CD4-positive, alpha-beta T cell treated with Interleukin-15 for 4 hours (primary cell): ENCODE measurements at places on chromosomes 3 and 15.

GRCh38 chr3:15959434-15959811 lies 161.6 kb upstream of the ANKRD28 start:
- no peak for DNase-seq

DNA sequence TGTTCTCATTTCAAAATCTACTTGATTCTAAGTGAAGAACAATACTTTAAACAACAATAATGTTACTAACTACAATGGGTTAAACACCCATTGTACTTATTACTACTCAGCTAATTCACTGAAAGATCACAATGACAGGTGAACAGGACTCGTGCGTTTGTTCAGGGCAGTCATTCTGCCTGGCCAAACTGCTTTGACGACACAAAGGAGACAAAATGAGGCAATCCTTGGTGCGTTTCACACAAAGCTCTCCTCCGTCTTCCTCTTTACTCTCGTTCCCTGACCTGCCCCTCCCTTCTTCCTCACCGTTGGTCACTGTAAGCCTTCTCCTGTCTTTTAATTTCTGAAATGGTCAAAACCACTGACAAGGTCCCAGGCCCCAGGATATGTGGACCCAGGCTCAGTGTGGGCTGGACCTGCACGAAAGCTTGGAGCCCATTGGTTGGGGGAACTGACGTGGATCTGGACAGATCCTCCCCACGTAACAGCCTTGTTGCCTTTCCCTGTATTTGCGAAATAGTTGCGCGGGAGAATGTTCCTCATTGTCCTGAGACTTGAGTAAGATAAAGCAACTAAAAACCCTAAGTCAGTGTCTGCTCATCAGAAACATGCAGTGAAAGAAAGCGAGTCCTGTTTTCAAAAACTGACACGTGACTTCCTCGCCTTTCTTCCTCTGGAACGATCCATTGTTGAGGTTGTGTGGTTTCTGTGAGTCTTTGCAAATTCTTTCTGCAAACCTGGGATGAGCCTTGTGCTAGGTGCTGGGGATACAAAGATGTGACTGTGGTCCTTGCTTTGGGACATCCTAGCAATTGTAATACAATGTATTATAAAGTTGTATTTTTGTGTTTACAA lies 147.1 kb upstream of the RGMA start:
- DNase-seq = no peak

DNA sequence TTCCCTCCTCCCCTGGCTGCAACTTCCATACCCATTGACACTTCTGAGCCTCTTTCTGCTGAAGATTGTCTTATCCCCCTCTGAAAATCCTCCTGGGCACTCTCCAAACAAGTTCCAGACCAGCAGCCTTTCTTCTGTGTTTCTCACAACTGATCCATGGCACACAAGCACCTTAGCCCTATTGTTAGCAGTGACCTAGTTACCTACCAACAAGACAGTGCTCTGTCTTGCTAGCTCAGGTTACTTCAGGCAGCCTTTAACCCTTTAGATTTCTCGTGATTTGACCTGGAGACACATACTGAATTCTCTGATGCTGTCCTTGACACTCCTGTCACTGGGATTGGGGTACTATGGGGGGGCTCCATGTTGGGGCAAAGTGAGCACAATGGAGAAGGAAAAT lies 82.1 kb downstream of the GTF2E1 start:
- DNase-seq = no peak

DNA sequence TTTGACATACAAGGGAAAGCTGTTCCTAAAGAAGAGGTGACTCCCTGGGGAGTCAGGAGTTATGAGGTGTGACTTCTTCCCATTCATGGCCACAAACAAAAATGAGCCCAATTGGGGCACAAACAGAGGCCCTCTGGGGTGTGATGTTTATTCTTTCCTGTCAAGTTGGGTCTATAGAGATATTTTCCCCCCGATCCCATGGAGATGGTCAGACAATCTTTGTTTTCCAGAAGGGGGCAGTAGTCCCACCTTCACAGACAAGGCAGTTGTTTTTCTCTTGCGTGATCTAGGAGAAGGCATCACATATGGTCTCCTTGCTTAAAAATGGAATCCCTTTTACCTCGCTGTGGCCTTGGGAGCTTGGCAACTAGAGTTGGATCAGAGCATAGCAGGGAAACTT lies 110.3 kb downstream of the MFSD1 start:
- DNase-seq = no peak

DNA sequence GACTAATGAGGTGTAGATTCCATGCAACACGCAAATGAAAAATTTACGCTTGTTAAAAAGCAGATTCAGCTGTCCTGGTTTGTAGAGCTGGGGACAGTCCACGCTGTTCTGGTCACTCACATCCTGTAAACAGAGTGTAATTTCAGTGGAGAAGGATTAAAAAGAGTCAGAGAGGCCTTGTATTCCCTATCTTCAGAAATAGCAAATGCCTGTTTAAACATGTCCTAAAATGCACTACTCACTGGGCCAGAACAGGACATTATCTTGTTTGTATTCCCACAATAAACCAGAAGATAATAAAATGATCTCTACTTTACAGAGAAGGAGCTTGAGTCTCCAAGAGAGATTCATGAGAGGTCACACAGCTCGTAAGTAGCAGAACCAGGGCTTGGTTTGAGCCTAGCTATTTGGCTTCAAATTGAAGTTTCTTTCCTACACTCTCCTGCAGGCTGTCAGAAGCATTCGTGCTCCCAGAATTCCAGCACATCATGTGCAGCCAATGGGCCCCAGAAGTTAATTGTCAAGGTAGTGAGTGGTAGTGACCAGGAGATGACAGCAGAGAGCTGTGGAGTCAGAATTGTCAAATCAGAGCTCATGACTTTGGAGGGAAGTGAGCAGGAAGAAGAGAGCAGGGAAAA lies 242.5 kb downstream of the ATP8B4 start:
- no peak for DNase-seq

DNA sequence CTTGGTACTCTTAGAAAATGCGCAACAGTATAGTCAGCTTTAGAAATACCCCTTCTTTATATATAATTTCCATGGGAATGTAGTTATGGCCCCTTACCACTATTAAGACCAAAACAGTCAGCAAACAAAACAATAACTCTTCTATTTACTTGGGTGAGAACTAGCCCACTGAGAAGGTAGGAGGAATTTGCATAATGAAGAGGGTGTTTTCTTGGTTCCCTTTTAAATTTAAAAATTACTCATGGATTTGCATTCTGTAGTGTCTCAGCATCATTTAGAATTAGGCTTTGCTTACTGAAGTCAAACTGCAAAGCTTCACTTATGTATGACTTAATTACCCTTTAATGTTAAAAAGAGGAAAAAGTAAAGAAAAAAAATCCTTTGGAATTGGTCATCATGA lies 350.8 kb downstream of the PTPRG start:
- DNase-seq = no peak

DNA sequence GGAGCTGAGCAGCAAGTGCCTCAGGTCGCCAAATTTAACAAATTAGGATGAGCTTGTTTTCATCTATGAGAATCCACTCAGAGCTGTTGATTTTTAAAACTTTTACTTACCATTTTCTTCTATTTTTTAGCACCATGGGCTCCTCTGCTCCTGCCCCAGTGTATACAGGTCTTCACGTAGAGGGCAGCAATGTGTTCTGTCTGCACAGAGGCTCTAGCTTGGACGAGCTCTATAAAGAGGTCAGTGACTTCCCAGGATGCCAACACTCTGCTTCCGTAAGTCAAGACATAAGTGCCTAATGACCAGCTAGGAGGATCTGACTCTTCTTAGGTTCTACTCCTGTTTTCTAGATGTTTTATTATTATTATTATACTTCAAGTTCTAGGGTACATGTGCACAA lies 41.2 kb upstream of the CNOT10 start:
- DNase-seq = no peak

DNA sequence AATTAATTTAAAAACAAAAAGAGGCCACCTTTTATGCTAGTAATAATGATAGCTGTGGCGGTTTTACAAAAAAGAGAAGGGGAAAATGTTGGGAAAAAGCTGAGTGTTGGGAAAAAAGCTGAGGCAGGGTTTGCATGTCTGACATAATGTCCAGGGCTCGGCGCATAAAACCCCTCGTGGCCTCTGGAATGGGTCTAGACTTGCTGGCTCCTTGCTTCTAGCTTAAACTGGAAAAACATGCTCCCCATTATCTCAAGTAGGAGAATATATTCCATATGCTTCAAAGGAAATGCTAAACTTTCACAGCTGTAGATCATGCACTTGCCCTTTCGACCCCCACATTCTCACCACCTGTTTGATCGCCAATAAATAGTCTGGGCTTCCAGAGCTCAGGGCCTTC lies 53.0 kb downstream of the CYP19A1 start:
- DNase-seq = no peak

DNA sequence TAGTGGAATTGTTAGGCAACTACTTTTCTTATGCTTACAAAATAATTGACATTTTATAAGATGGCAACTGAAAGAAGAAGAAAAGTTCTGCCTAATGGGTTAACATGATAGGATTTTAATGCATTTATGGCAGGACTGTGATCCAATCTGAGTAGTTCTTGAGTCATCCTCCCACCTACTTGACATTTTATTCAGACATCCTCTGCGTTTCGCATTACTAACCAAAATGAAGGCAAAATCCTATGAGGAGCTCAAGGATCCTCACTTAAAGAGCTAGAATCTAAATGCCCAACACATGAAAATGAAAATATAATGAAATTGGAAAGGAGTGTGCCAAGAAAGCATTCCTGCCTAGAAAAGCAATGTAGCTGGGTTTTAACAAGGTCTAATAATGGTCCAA lies 581.1 kb upstream of the SEMA6D start:
- DNase-seq = no peak

DNA sequence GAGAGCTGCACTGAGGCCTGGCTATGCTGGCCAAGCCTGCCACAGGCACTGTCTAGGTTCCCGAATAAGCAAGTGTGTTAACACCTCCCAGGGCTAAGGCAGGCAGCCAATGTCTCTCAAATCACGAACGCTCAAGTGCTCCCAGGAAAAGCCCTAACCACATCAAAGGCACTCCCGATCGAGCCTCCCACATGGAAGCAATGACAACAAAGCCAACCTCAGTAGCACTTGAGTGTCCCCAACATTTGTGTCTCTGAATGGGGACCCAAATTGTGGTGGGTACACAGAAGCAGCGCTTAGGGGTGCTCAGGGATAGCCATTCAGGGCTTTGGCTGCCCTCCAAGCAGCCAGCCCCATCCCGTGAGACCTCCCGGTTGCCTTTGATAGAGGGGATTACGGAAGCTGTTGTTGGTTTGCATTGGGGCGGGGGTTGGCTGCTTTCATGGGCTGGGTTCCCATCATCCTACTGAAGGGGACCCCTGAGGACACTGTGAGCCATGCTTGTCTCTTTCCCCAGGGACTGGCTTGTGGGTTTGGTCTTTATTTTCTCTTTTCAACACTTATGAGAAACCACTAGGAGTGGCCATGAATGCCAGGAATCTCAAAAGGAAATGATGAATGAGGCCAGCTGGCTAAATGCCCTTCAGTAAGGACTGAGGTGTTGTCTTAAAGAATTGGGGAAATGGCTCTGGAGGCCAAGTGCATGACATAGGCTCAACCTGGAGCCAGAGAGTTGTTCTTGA lies 234.1 kb upstream of the FEZF2 start:
- no peak for DNase-seq

GRCh38 chr15:95669146-95669922 lies 661.2 kb upstream of the NR2F2 start:
- no peak for DNase-seq

- no peak for DNase-seq
Observed at GRCh38 chr3:64494526-64494925, 193.3 kb downstream of the ADAMTS9 start.

- no peak for DNase-seq
Observed at GRCh38 chr3:190989218-190989617, 126.7 kb upstream of the GMNC start.

- no peak for DNase-seq
Observed at GRCh38 chr15:50144341-50145120, 25.5 kb upstream of the ATP8B4 start.

- DNase-seq = no peak
Observed at GRCh38 chr15:39188930-39189329, 391.9 kb upstream of the THBS1 start.

- DNase-seq = no peak
Observed at GRCh38 chr3:4829031-4829394, 150.2 kb upstream of the BHLHE40 start.

DNA sequence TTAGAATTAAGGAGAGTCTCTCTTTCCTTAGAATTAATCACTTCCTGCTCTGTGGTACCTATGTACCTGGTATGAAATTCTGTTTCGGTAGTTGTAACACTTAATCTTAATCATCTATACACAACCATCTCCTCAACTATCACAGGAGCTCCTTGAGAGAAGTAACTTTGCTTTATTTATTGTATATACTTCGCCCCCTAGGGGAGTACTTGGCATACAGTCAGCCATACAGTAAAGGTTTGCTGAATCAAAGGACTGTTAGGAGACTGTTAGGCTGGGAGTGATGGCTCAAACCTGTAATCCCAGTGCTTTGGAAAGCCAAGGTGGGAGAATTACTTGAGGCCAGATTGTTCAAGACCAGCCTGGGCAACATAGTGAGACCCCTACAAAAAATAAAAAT lies 44.7 kb downstream of the RORA start:
- DNase-seq = no peak

- no peak for DNase-seq
Observed at GRCh38 chr3:52471371-52472238, 16.2 kb downstream of the NISCH start.

DNA sequence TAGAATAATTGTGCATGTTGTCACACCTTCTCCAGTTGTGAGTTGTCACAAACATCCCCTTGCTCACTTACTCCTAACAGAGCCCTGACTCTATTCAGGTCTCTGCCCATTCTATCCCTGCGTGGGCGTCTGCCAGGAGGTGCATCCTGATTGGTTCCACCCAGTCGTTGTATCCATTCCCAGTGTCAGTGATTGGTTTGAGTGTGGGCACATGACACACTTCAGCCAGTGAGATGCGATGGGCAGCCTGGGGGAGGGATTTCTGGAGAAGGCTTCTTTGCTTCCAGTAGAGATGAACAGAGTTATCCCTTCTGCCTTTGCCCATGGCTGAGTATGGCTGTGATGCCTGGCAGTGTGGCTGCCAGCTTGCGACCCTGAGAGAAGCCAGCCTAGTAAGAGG lies 18.7 kb downstream of the PXYLP1 start:
- no peak for DNase-seq

DNA sequence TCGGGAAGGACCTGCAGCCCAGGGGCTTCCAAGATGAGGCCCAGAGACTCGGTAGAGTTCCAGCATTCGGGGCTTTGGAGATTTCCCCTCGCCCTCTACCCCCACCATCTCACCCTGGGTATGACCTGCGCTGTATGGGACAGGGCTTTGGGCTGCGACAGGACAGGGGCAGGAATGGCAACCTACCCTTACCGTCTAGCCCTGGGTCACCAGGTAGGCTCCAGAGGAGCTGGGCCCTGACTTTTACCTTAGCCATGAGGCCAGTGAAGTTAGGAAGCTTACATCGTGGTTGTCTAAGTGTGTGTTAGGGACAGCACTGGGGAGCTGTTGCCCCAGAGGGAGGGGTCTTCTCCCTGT lies 683 bp downstream of the PPM1M start:
- DNase-seq = no peak

GRCh38 chr3:27125821-27126501 lies 243.2 kb downstream of the NEK10 start:
- no peak for DNase-seq
